ENCODE measurements at places on chromosomes 11 and 22.
A peak's percentile ranks its signal among the peaks of the same experiment; 100 is the strongest.

DNA sequence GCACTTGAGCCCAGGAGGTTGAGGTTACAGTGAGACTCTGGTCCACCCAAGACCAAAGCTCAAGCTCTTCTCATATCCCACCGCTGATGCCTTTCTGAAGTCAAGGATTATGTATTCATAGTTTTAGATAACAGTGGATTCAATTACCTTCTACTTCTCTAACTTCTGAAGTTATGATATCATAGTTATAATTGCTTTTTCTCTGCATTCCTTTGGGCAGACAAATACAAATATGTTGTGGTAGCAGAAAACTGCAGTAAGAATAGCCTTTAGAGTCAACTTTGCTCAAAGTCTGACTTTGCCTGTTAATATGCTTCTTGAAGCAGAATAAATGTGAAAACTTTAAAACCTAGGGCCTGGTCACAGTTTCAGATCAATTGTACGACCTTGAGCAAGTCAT lies 94.4 kb downstream of the LUZP2 start:
- H3K27ac ChIP-seq, result no peak overlapping the region
- no peak overlapping the region for H3K4me3 ChIP-seq
- H3K27me3 ChIP-seq, result no peaks in the 10 kb centered on the region

GRCh38 chr22:38070250-38070921 lies 13.2 kb downstream of the PICK1 start:
- no peaks in the 10 kb centered on the region for H3K27me3 ChIP-seq
- H3K4me3 ChIP-seq, result no peak overlapping the region
- no peak for DNase-seq
- H3K4me1 ChIP-seq, result peaks cover 31% of the 10 kb centered on the region
- peak overlapping the region; percentile 85 for H3K27ac ChIP-seq

DNA sequence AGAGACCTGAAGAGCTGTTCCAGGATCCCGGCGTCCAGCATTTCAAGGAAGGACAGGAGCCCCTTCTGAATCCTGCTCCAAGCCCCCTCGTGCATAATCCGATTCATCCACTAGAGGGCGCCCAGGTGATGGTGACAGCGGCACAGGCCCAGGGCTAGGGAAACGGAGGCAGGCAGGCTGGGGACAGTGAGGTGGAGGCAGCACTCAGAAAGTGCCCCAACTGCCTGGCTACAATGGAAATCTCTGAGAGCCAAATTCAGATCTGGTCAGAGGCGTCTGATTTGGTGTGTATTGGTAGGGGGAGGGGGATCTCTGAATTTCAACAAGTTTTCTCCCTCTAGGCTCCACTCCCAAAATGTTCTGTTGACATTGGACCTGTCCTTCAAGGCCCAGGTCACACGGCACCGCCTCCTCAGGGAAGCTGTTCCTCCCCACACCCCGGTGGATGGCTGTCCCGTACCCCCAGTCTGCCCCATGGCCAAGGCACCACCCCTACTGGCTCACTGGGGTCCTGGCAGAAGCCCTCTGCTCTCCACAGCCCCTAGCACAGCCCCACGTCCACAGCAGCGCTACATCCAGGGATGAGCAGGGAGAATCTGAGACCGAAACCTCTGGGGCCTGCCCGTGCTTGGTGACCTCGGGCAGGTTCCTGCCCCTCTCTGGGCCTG lies 142.9 kb downstream of the CRYBB2 start:
- peak; percentile 65 for DNase-seq
- H3K27me3 ChIP-seq, result no peaks in the 10 kb centered on the region
- no peak overlapping the region for H3K4me3 ChIP-seq
- H3K4me1 ChIP-seq, result peaks cover 14% of the 10 kb centered on the region
- H3K27ac ChIP-seq, result no peak overlapping the region

DNA sequence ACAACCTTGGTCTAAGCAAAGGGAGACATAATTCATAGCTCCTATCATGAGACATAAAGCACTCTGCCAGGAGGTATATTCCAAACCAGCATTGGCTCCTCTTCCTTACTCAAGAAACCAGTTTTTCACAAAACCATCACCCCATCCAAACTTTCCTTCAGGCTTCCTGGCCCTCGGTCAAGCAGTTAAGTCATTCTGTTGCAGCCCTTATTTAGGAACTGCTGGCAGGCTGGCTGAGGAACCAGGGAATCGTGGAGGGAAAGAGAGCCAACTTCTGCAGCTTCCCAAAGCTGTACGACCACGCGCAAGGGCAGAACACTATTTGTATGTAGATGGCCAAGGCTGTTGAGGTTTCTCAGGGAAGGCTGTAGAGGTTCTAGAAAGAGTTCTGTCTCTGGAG lies 680 bp downstream of the IFT46 start:
- peak overlapping the region; percentile 66 for H3K4me3 ChIP-seq
- H3K36me3 ChIP-seq, result peaks cover 12% of the 10 kb centered on the region
- H3K27me3 ChIP-seq, result no peaks in the 10 kb centered on the region
- no peak for DNase-seq
- H3K4me1 ChIP-seq, result no peaks in the 10 kb centered on the region
